Liver (tissue), 10 donors: ENCODE measurements at places on chromosomes 2 and 18.

GRCh38 chr2:56449002-56449431 lies 265.2 kb downstream of the CCDC85A start:
- peak; percentile 49 for DNase-seq

- no peak for DNase-seq
These were observed 978.2 kb downstream of the CPS1 start for GRCh38 chr2:211534632-211535031.

DNA sequence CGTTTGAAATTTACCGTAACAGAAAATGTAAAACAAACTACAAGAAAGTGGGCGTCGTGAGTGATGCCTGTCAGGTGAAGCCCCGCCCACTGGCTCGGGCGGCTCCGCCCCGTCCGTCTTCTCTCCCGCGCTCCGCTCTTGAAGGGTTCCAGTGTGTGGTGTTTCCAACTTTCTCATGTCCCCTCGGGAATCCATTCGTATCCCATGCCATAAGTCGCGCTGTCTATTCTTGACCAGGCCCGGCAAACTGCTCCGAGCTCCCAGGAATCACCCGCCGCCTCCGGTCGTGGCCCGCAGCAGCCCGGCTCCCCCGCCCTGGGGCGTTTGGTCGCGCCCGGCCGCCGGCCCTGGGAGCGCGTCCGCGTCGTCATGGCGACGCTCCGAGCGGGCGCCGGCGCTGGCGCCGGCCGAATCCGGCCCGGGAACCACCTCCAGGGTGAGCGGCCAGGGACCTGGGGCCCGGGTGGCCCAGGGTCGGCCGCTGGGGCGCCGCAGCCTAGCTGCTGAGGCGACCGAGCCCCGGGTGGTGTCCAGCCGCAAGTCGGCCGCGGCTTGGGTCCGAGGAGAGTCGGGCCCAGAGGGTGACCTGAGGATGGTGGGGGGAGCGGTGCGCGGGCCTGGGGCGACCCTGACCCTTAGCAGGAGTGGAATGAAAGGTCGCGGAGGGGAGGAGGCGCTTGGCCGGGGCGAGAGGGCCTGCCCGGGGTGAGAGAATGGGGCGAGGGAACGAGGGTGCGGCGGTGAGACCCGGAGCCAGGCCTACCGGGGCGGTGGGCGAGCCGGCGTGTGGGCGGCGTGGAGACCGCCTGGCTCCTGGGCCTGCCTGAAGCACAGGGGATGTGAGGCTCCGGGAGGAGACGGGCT lies at the start of gene CFAP221:
Gene CFAP221 (plus strand): TSS at position 375 of the 864 bp plus-strand sequence. CDS start 1,683 bp downstream, outside the sequence.
- peak; percentile 84 for DNase-seq

GRCh38 chr2:108627911-108628567 lies 91.2 kb upstream of the RANBP2 start:
- no peak for DNase-seq

- no peak for DNase-seq
These were observed 1609.3 kb upstream of the ZEB2 start for GRCh38 chr2:146129231-146129630.

- no peak for DNase-seq
These were observed 100.9 kb downstream of the ZNF521 start for GRCh38 chr18:25251068-25251467.

- DNase-seq: no peak
These were observed 147.3 kb downstream of the DDX1 start for GRCh38 chr2:15738943-15739342.

DNA sequence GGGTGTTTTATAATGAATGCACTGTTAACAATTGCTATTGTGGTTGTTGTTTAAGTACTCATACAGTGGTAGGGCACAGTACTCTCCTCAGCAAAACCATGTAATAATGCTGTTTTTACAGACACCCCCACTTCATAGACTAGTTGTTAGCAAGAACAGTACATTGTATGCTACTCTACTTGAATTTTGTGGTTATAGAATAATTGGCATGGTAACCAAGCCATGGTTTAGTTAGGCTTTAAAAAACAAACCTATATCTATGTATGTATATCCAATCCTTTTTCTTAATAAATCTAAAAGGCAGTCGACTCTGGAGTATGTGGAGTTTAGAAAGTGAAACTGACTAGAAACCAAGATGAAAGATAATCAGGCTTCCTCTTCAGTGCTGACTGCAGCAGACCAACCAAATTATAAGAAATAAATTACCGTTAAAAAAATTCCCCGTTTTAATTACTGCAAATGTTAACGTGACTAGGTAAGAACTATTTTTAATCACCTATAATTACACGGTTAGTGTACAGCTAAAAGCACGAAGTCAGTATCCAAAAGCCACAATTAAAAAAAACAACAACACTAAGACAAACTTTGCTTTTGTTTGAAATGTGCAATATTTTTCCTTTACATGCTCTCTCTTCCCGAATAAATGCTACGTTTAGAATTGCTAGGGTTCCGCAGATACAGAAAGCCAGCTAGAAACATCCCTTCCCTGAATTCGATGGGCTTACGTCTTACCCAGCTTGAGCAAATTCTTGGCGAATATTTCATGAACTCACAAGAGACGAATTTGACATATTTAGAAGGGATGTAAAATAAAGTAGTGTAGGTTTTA lies 113.3 kb upstream of the SERTAD2 start:
- DNase-seq: no peak

DNA sequence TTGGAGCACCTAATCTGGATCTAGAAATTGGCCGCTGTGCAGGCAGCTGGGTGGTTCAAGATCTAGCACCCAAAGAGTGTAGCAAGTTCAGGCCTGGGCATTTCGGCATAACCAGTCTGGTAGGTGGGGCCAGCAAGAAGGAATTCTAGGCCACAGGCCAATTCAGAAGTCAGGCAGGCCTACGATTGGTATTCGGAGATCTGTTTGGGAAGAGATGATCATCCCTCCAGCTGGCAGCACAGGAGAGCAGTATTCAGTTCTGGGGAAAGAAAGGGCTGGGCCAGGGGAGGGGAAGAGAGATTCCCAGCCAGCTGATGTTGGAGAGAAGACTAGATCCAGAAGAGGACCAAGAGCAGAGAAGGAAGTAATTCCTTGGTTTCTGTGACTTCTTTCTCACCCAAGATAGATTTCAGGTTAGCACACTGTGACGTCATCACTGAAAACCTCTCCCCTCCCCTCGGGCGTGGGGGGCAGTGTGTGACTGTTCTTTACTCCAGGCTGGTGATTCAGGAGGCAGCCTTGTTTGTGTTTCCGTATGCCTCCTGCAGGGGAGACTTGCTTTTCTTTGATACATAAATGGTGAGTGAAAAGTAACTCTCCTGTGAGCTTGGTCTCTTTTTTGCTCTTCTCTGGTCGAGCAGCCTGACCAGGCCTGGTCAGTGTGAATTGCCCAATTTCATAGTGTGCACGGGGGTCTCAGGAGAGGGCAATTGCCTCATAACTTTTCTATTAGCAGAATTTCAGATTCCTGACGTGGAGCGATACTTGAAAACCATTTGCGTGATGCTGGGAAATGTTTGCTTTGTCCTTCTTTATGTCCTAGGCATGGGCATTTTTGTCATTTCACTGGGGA lies 61.1 kb downstream of the MEIS1 start:
- DNase-seq: no peak

GRCh38 chr2:36781907-36782720 lies 85.6 kb downstream of the VIT start:
- DNase-seq: no peak

DNA sequence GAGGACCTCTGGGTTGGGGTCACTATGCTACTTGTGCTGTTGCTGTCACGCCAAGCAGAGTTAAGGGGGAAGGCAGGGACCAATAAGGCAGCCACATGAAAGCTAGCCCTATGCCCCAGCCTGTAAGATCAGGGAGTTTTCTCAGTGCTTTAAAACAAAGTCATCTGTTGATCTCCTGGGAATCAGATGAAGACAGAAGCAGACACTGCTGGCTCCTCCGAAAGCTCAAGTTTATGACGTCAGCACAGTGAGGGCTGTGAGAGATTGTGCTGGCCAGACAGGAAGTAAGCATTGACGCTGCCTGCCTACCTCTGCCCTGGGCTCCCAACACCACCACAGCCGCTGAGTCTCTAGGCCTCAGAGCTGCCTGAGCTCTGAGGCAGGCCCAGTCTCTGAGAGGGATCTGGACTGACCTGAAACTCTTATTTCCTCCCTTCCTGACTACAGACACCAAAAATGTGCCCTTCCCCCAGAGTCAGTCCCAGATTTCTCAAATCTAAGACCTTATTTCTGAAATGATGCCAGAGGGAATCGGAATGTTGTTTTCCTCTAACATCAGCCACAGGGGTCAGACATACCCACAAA lies 118.1 kb upstream of the EPAS1 start:
- DNase-seq: no peak

DNA sequence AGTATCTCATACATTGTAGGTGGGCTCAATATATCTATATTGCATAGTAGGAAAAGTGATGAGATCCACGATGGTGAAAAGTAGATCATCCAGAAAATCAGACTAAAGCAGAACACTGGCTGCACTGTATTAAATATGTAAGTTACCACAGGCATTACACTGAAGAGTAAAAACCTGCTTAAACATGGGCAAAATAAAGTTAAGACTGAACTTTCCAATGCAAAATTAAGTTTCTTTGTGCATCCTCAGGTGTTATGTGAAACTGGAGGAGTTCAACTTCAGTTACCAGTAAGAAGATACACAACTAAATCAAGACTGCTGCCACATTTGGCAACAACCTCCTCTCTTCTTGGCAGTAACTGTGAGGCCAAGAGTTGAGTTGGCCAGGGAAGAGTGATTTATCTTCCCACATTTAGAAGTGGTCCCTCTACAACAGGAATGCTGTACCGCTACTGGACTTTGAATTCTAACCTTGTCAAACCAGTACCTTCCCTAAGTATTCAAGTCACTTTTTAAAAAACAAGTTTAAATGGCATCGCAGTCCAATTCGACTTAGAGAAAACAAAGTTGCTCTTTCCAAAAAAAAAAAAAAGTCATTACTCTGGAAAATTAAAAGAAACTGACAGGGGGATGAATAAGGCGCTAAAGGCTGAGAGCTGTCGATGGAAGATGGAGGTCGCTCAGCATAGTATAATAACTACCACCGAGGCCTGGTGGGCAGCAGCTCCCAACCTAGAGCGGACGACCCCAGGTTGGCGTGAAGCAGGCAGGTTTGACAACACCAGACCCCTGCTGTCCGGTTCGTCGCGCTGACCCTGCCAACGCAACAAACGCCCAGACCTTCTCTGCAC lies 1.1 kb downstream of the MAP4K3 start:
- no peak for DNase-seq

GRCh38 chr18:46859855-46860254 lies 57.5 kb downstream of the PIAS2 start:
- no peak for DNase-seq

DNA sequence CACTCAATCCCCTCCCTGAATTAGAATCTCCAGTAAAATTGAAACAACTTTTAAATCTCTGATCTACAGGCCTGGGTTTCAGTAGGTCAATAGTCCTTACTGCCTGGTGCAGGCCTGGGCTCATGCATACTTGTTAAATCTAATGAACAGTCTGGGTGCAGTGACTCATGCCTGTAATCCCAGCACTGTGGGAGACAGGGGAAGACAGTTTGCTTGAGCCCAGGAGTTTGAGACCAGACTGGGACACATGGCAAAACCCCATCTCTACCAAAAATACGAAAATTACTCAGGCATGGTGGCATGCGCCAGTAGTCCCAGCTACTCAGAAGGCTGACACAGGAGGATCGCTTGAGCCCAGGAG lies 94.7 kb upstream of the SP3 start:
- DNase-seq: no peak

DNA sequence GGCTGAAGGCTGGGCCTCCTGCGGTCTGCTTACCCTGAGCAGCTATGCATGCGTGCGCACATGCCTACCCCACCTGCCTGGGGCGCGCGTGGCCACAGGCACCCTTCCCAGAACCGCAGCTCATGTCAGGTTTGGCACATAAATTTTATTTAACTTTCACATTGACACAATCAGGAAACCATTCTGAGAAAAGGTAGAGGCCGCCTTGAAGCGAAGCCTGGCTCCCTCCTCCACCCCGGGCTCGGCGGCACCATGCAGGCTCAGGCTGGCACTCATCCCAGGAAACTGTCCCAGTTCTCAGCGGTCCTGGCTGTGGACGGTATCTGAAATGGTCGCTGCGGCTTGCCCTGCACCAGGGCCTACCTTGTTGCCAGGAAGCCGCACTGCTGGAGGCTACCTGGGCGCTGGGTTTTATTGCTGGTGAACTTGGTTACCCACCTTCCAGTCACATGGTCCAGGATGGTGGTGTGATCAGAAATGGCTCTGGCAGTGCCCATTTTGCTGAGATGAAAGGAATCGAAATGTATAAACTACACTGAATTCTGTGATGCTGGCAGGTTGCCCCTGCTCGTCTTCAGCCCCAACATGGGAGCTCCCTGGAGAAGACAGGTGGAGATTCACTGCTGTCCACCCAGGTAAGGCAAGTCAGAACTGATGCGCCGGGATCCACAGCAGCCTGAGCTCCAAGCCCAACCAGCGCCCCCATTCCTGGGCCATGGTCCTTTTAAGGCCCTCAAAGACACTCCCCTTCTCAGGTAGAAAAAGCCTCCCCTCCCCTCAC lies 25.5 kb downstream of the CHST10 start:
- DNase-seq: no peak

- DNase-seq: peak; percentile 78
These were observed 1.9 kb upstream of the MEIS1 start for GRCh38 chr2:66432801-66433694.

DNA sequence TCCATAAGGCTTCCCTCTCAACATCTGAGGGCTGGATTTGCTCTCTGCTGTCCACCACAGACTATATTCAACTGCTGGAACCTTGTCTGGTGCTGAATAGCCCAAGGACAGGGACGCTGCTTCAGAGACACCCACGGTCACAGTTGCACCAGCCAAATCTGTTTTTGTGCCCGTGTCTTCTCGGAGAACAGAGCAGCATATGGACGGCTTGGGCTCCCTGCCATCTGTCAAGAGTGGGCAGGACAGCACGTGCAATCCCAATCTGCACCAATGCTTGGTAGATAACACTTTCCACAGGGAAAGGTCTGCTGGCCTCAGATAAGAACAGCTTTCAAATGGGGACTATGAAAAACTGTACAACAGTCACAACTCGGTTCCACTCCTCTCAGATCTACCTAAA lies 466.1 kb downstream of the TGIF1 start:
- peak; percentile 41 for DNase-seq

- DNase-seq: no peak
These were observed 5.2 kb upstream of the UBE2F start for GRCh38 chr2:237961637-237962036.

GRCh38 chr2:39379643-39380524 lies 57.2 kb downstream of the MAP4K3 start:
- no peak for DNase-seq

- no peak for DNase-seq
These were observed 5.4 kb downstream of the RAB11FIP5 start for GRCh38 chr2:73107211-73107926.

DNA sequence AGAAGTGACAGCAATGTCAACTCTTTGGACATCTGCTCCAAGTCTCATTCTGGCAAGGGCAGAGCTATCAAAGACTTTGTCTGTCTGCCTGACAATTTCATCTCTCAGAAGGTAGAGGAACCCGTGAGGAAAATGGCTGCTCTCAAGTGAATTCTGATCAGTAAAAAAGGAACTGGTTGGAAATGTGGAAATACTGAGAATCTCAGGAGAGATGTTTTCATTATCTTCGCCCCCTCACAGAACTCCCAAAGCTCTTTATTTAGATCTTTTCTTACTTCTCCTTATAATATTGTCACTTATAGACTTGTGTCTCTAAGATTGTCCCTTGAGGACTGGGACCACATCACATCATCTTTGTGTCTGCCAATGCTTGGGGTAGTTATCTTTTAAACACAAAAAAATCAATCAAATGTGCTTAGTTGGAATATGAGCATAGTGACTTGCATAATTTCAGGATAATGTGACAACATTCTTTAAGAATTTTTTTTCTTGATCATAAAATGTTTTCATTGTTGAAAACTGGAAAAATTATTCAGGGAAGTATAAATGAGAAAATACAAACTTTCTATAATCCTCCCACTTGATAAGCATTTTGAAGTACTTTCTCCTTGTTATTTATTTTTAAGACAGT lies 68.2 kb upstream of the ITGB6 start:
- DNase-seq: no peak
